ENCODE measurements at places on chromosomes 2 and 18. TPM values are rescaled to one million over a fixed set of nuclear protein-coding genes. Genes with fewer than 3 reads are reported as not detected.

GRCh38 chr2:26349690-26350089, 3.1 kb upstream of the ADGRF3 start:
- DNase-seq: no peak

The ACTR3 gene
- polyA plus RNA-seq: 156 TPM

GRCh38 chr18:46222710-46223360, 118.7 kb downstream of the HAUS1 start:
- no peak for DNase-seq

GRCh38 chr2:43174368-43174916, 52.0 kb downstream of the ZFP36L2 start:
- DNase-seq: no peak

DNA sequence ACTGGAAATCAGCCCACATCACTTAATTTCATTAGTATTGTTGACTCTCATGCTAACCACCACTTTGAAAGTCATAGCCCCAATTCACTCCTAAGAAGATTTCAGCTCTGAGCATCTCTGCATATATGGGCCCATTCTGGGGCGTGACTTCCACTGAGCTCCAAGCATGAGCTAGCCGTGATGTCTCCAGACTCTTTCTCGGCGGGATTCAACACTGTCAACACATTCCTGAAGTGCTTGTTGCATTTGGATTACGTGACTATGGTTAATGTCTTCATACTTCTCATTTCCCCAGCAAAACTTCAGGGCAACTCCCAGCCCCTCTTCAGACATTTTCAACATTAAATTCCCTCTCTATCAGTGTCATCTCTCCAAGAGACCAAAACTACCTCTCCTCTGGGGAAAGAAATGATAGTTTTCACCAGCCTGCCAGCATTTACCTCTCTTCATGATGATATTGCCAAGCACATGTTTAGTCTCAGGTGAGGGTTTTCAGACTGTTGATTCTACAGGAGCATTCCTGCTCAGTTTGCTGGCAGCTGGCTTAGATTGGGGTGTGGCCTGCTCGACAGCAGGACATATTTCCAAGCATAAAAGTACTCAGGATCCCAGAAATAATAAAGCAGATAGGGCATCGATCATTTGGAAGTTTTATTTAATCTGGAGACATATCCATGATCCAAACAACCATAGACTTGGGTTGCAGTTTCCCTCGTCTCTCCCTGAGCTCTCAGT, 81.7 kb downstream of the FEZ2 start:
- no peak for DNase-seq

The NEB gene
- polyA plus RNA-seq: 22.1 TPM

The SOWAHC gene
- polyA plus RNA-seq: 19.0 TPM

All from renal cortex interstitium (tissue), 15 donors.